ENCODE measurements at places on chromosomes 11 and 22.

DNA sequence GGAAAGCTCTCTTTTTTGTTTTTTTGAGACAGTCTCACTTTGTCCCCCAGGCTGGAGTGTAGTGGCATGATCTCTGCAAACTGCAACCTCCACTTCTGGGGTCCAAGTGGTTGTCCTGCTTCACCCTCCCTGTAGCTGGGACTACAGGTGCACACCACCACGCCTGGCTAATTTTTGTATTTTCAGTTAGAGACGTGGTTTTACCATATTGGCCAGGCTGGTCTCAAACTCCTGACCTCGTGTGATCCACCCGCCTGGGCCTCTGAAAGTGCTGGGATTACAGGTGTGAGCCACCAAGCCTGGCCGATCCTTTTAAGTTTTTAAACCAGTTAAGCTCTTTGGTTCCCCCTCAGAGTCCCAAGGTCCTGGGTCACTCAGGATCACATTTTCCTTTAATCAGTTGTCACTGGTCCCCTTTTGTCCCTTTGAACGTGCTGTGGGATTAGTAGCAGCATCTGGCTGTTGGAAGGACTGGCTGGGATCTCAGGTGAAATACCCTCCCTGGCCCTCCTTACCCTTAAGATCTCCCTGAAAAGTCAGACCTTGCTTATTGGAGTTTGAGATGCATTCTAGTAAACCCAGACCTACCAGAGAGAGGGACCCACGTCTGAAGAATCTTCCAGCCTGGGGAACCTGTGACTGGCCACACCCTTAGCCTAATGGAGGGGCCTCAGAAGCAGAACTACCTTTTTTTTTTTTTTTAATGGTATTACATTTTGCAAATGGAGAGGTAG, 8.1 kb downstream of the MALAT1 start:
- DNase-seq, result no peak

DNA sequence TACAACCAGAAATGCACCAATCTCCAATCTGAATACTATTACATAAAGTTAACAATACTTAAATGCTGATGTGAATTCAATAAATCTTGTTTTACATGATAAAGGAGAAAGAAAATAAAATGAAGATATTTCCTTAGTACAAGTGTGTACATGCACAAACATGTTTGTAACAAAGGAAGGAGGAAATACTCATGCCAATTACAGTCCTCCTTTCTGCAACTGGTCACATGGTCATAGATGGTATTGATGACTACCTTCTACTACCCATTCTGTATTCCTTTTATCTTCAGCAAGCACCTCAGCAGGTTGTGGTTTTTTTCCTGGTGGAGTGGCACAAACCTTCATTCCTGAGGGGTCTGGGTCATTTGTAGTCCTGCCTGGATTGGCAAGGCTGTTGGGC, 214.2 kb upstream of the GUCY1A2 start:
- no peak for DNase-seq

DNA sequence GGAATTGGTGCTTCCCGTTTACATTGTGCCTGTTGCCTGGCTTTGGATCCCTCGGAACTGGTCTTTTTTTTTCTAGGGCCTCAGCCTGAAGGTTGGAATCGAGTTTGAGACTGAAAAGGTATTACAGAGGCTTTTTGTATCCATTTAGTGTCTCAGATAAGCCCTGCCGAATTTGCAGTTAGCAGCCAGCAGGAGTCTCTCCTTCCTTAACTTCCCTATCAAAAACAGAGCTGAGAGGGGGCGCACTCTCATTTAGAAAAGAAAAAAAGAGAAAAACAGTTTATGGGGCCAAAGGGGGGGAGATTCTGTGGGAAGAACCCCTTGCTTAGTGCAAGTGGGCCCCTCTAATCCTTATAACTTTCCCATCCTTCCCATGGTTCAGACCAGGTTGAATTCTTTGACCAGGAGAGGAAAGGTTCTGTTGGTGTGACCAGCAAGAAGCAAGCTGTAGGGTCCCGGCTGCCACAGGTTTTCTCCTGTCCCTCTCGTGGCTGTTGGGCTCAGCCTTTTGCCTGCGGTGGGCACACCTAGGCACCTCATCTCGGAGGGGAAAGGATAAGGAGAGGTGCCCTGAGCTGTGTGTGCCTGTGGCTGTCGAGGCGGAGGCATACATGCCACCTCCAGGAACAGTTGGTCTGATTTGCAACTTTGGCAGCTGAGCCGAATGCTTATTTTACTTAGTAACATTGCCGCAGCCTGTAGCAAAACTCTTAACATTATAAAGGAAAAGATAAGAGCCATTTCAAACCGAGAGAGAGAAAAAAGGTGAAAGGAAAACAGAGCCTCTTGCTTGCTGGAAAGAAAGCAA, 565.0 kb upstream of the CNTN5 start:
- no peak for DNase-seq

DNA sequence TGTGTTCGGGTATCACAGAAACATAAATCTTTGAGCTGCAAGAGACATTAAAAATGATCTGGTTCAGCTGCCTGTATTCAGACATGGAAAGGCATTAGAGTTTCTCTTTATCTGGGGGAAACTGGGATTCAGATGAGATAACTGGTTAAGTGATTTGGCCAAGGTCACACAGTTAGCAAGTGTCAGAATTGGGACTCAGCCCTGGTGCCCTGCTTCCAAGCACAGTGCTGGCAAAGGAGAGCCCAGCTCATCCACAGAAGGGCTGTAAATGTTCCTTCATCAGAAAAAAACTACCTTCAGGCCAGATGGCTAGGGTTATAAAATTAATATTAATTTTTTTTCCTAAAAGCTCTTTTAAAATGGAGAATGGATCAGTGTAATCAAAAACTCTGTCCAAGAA, 20.4 kb upstream of the CADM1 start:
- no peak for DNase-seq

DNA sequence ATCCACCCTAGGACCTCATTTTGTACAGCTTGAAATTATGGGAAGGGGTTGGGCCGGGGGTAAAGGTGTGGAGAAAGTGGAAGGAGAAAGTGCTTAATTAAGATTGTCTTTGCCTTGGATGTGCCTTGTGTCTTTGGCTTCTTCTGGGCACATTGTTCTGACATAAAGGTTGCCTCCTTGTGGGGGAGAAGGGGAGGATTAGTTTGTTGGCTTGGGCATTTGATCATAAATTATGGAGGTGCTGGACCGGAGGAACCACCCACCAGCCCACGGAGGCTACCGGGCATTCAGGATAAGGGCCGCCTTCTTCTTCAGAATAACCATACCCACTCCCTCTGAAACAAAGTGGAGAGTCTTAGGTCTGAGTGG, 1.3 kb downstream of the PAFAH1B2 start:
- no peak for DNase-seq
